HCT116 (cell line): ENCODE measurements at places on chromosomes 5 and 9.

- DNase-seq, result no peak
These were observed 220.5 kb downstream of the SLC12A2 start for GRCh38 chr5:128304088-128304487.

GRCh38 chr5:133294380-133294779, 242.6 kb downstream of the HSPA4 start:
- DNase-seq, result no peak

- no peak for DNase-seq
These were observed 151.9 kb upstream of the SMC2 start for GRCh38 chr9:103942200-103942599.

DNA sequence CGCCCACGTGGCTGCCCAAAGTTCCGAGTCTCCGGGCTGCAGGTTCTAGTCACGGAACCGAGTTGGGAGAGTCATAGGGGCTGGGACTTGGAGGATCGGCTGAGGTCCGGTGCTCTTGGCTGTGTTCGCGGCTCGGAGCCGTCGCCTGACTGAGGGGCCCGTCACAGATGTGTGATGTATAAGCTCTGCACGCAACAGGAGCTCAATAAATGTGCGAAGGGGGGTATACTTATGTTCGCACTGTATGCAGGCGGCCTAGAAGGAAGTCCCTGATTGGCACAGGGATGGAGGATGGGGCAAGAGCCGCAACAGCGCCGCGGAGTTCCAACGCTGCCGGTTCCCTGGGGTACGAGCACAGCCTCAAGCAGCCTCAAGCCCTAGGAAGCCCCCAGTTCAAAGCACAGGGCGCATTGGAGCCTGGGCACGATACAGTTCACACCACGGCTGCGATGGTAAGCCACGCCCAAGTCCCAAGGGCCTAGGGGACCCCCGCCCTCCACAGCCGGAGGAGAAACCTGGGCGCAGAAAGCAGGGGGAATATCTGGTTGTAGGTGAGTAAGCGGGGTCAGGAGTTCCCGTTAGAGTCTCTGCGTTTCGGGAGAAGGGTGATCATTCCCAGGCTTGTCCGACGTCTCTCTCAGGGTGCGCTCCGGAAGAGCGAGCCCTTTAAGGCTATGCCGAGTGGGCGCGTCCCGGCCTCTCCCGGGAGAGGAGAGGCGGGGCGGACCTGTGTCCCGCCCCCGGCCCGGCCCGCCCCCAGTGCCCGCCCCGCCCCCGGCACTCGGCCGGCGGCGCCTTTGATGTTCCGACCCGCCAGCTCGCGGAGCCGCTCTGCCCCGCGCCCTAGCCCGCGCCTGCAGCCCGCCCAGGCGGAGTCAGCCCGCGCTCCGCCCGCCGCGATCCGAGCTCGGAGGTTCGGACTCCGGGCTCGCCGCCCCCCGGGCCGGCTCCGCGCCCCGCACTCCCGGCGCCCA, at the start of gene TCF7:
Gene TCF7 (plus strand): TSS at position 780 of the 974 bp plus-strand sequence. CDS start 226 bp downstream, outside the sequence.
- peak; percentile 50 for DNase-seq

- DNase-seq, result no peak
These were observed 581.1 kb downstream of the CAAP1 start for GRCh38 chr9:26311463-26311995.

GRCh38 chr5:35023391-35024178, 24.2 kb downstream of the AGXT2 start:
- no peak for DNase-seq
